Fibroblast of villous mesenchyme (primary cell): ENCODE measurements at places on chromosomes 16 and 17. TPM values are rescaled to one million over a fixed set of nuclear protein-coding genes. Genes with fewer than 3 reads are reported as not detected.

C1QL1 gene
- 0.43 and 0.97 TPM in 2 replicates for total RNA-seq

RRAD gene
- total RNA-seq: 12.5 and 15.1 TPM in 2 replicates

DNA sequence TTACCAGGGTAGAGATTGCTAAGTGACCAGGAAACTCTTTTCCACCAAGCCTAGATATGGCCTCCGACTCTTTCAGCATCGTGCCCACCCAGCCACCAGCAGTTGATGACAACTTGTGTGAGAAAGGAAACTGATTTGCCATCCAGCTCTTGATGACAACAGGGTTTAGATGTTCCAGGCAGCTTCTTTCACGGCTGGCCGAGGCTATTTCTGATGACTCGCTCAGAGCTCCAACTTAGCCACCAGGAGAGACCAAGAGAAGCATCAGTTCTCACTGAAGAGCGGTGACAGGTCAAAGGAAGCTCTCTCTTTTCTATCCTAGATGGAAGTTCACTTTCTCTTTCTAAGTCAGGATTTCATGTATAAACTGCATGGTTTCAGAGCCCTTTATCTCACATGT is 61.2 kb downstream of the MPHOSPH6 start:
- DNase-seq: no peak

DNA sequence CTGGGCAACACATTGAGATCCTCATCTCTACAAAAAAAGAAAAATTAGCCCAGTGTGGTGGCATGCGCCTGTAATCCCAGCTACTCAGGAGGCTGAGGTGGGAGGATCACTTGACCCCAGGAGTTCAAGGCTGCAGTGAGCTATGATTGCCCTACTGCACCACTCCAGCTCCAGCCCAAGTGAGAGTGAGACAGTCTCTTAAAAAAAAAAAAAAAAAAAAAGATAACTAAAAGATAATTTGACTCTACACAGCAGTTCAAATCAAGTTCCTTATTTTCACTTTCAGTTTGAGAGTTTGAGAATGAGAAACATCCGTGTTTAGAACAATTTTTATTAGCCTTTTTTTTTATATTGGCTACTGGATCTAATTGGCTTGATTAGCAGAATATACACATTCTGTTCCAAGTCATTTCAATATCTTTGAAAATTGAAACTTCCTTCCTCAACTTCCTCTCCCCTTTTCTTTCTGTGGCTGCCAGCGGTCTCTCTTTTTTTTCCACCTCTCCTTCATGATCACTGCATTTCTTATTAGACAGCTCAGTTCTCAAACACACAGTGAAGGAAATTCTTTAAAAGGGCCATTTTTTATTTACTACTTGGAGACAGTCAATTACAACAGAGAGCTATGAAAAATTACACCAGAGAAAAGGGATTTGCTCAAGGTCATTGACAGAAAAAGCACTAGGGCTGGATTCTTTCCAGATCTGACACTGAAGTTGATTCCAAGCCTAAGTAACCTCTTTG is 4.5 kb upstream of the ACSF2 start:
- DNase-seq: peak; percentile 34

- DNase-seq: peak; percentile 18
Measured at GRCh38 chr17:31425282-31426040, 34.0 kb downstream of the RAB11FIP4 start.

GRCh38 chr17:71192039-71192555 is 928.7 kb upstream of the SOX9 start:
- no peak for DNase-seq

- no peak for DNase-seq
Measured at GRCh38 chr16:56930486-56931270, 1.3 kb upstream of the HERPUD1 start.

- DNase-seq: peak; percentile 28
Measured at GRCh38 chr17:45346216-45347015, 29.6 kb upstream of the MAP3K14 start.

GRCh38 chr17:8441690-8442089 is 6.0 kb downstream of the NDEL1 start:
- no peak for DNase-seq

- DNase-seq: no peak
Measured at GRCh38 chr17:81527591-81528383, at the start of gene FSCN2. Gene FSCN2, plus strand, starts transcription at chr17:81528377. Its CDS starts 155 bp downstream, at chr17:81528532.

- DNase-seq: peak; percentile 5
Measured at GRCh38 chr17:55152236-55152635, 112.5 kb upstream of the HLF start.

DNA sequence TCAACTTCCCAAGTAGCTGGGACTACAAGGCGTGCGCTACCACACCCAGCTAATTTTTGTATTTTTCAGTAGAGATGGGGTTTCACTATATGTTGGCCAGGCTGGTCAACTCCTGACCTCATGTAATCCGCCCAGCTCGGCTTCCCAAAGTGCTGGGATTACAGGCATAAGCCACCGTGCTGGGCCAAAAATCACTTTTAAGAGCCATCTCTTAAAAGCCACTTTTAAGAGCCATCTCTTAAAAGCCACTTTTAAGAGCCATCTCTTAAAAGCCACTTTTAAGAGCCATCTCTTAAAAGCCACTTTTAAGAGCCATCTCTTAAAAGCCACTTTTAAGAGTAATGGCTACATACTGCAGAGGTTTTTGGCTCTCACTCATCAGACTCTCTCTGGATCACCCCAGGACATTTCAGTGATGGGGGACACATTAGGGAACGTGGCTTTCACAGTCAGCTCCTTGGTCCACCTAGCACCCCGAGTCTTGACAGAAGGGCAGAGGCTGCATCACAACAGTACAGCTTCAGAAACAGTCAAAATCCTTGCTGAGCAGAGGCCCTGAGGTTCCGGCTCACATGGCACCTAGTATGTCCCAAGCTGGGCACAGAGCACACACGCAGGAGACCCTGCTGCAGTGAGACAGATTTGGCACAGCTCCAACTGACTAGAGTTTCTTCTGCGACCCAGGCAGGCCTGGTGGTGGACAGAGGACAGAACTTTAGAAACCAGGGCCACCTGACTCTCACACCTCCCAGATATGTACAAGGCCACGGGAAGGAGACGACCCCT is 23.6 kb downstream of the RANBP10 start:
- no peak for DNase-seq

- DNase-seq: no peak
Measured at GRCh38 chr17:49955157-49955556, 13.8 kb upstream of the DLX4 start.

NPW gene
- 0.32 and 1.3 TPM in 2 replicates for total RNA-seq

- DNase-seq: no peak
Measured at GRCh38 chr17:78072961-78073360, 55.6 kb downstream of the TMC6 start.

DNA sequence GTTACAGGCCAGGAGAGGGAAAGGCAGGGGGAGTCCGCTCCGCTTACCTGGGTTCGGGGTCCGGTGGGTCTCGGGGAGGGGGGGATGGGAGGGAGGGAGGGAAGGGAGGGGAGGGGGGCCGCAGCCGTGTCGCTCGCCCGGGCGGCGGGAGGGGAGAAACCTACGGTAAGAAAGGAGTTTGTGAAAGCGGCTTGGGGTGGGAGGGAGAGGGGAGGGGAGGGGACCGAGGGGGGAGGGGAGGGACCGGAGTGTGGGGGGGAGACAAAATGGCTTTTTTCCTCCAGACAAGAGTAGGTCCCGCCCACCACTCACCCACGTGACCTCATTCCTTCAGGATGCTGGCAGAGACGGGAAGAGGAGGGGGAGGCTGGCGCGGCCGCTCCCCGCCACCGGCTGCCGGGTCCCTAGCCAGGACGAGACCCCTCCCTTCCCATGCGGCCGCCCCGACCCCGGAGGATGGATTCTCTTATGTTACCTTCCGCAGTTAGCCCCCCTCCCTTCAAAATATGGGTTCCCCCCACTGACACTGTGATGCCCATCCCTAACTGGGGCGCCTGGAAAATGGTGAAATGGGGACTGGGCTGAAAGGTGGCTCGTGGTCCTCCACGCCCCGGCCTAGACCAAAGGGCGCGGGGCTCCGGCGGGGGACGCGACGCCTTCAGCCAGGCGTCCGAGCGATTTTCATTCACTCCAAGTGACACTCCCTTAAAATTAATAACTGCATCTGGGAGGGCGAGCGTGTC is at the start of gene PCGF2:
TSS of gene PCGF2 (minus strand) at position 188 of the 743 bp plus-strand sequence. CDS start 7,934 bp downstream, outside the sequence.
- DNase-seq: peak; percentile 89

DNA sequence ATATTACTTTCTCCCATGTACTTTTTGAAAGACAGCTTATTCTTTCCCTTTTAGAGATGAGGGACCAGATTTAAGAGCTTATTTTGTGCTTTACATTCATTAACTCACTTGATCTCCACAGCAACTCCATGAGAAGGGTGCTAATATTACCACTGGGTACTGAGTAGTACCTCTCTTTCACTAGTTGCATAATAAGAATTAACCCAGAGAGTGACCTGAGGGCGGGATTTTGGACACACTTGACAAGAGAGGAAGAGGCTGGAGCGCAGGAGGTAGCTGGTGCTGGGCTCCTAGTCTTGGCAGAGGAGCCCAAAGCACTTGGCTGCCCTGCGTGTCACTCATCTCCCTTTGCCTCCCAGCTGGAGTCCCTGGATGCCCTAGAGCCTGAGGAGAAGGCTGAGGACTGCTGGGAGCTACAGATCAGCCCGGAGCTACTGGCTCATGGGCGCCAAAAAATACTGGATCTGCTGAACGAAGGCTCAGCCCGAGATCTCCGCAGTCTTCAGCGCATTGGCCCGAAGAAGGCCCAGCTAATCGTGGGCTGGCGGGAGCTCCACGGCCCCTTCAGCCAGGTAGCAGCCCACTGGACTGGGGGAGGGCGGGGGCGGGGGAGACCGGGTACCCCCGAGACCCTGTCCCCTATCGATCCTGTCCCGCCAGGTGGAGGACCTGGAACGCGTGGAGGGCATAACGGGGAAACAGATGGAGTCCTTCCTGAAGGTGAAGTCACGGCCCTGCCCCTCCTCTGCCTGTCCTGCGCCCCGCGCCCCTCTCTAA is 1.7 kb upstream of the MAZ start:
- no peak for DNase-seq

KATNIP gene
- 25.1 and 25.5 TPM in 2 replicates for total RNA-seq

- no peak for DNase-seq
Measured at GRCh38 chr16:61403386-61403785, 632.9 kb downstream of the CDH8 start.

GRCh38 chr17:8466873-8467272 is 31.2 kb downstream of the NDEL1 start:
- DNase-seq: no peak

SLC47A1 gene
- under 0.01 and 0.86 TPM in 2 replicates for total RNA-seq

SLC6A4 gene
- not detected in 2 replicates for total RNA-seq

GNGT2 gene
- total RNA-seq: 0.32 TPM in 1 of 2 replicates, not detected in the other

DNA sequence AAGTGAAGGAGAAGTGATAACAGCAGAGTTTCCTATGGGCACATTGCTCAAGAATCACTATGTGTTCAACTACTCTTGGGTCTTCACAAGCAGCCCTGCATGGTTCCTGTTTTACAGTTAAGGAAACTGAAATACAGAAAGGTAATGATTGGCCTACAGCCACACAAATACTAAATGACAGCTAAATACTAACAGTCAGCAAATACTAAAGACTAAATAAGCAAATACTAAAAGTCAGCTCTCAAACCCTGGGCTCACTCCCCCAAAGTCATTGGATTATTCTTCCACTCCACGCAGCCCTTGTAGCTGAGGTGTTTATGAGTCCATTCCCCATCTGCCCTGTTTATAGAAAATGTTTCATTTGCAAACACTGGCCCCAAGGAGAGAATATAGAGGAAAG is 372.7 kb upstream of the CDH11 start:
- DNase-seq: no peak

CCDC102A gene
- 11.6 and 15.1 TPM in 2 replicates for total RNA-seq

DNA sequence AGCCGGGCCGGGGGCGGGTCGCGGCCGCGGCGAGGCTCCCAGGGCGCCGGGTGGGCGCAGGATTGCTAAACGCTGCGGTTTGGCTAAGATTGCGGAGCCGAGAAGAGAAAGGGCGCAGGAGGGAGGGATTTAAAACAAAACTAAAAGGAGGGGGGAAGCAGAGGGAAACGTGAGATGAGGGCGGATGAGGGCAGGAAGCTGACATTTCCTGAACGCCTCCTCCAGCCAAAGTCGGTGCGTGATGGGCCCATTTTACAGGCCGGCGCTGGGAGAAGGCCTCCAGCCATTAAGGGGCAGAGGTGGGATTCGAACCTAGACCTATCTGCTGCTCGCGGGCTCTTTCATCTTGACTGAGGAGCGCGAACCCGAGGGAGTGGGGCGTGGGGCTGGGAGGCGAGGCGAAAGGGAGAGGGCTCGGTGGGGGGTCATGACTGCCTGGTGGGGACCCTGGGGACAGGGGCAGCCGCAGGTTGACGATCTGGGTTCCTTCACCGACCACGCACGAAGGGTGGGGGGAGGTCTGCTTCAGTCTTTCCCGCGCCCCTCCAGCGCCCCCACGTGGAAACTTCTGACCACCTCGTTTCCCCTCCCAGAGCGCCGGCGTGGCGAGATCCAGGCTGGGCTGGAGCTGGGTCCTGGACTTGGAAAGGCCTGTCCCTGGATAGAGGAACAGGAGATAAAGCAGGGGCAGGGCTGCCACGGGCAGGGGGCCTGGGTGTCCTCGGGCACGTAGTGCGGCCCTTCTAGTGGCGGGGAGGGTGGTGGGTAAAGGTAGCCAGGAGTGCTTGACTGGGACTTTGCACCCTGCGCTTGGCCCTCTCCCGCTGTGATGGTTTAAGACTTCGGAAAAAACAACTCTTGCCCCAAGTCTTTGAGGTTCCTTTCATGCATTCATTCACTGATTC is 3.8 kb upstream of the TAC4 start:
- DNase-seq: peak; percentile 64

PRSS33 gene
- total RNA-seq: not detected in 2 replicates

TBC1D3I gene
- total RNA-seq: 0.97 TPM in 1 of 2 replicates, not detected in the other

TEN1 gene
- total RNA-seq: 16.8 and 24.2 TPM in 2 replicates

DNA sequence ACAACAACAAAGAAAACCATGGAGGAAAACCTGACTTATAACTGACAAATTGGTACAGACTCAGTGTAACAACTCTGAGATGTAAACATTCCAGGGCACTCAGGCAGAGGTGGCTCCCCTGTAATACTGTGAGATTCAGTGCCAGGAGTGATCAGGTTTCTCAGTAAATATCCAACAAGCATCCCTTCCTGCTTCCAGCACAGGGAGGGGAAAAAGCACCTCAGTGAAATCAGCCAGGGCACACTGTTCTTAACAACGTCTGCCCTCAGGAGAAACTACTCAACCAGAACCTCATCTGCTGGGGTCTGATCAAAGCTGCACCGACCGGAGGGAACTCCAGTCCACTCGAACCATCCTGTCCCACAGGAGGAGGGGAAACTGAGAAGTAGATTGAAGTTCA is 52.3 kb downstream of the AMFR start:
- no peak for DNase-seq

DNA sequence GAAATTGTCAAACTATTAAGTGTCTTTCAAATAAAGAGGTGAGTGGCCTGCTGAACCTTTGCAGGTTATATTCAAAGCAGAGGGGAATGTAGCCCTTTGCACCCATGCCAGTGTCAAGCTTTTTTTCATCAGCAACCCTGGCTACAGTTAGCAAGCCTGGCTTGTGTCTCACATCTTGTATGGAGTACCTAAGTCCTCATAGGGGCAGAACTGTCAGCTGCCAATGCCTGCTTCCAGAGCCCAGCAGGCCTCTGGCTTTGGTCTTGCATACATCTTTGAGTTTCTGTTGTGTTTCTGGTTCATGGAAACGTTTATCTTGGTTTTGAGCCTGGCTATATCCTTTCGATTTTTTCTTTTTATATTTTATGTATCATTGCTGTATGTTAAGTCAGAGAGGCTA is 26.8 kb downstream of the REXO5 start:
- no peak for DNase-seq
